Spinal cord (tissue), 10 donors: ENCODE measurements at places on chromosomes 3 and 15. TPM values are rescaled to one million over a fixed set of nuclear protein-coding genes. Genes with fewer than 3 reads are reported as not detected.

GRCh38 chr3:48371651-48372376, at the start of gene FBXW12:
Gene FBXW12, plus strand, starts transcription at chr3:48372219. Its CDS starts 549 bp downstream, at chr3:48372768.
- H3K27ac ChIP-seq, result no peak within 1 kb of the TSS
- H3K27me3 ChIP-seq, result no peaks in the 10 kb centered on the region
- no peak for DNase-seq
- no peaks in the 10 kb centered on the region for H3K4me1 ChIP-seq
- no peaks in the 10 kb centered on the region for H3K36me3 ChIP-seq

GRCh38 chr3:65810302-65810701, 228.4 kb downstream of the MAGI1 start:
- H3K36me3 ChIP-seq, result no peaks in the 10 kb centered on the region
- H3K4me3 ChIP-seq, result no peak overlapping the region
- DNase-seq, result no peak
- no peaks in the 10 kb centered on the region for H3K4me1 ChIP-seq
- H3K27ac ChIP-seq, result no peak overlapping the region

Gene GCSAM
- total RNA-seq, result 1.2 TPM

Gene SPATA12
- not detected for total RNA-seq
